ENCODE measurements at places on chromosomes 13 and 19.

DNA sequence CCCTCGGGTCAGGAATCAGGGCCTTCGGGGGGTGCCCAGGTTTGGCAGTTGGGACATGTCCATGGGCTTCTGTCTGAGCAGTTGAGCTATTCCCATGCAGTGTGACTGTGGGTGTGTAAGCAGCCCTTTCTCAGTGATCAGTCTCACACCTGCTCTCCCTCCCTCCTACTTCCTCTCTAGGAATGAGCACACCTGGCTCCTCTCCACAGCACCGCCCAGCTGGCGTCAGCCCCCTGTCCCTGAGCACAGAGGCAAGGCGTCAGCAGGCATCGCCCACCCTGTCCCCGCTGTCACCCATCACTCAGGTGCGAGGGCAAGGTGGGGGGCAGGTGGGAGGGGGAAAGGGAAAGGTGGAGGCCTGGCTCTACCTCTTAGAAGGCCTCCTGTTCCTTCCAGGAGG lies 25.9 kb downstream of the COMP start:
- no peak for DNase-seq

DNA sequence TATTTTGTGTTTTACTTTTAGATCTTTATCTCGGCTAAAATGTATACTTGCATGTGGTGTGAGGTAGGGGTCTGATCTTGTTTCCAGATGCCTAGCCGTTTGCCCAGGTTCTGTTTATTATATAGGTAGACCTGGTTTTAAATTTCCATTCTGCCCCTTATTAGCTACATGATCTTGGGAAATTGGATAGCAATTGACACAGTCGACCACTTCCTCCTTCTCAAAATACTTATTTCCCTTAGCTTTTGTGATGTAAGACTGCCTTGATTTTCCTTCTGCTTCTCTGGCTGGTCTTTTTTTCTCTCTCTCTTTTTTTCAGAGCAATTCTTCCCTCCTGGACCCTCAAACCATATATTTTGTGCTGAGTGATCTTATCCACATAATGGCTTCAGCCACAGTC lies 3.0 kb upstream of the PGLYRP1 start:
- no peak for DNase-seq

DNA sequence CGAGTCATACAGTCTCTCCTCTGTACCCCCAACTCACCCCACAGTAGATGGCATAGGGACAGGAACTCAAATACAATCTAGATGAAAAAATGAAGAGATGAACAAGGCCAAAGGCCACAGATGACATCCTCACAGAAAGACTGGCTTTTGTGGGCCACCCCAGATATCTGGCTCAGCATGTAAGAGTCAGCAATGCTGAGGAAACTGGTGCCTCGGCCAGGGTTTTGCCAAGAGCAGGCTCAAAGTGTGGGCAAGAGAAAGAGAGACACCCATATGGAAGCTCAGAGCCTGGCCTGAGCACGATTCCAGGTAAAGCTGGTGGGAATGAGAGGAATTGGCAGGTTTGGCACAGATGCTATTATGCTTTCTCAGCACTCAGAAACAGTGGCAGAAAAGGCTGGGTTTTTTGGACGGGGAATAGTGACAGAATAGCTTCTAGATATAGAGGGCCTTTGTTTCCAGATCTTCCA lies 460.6 kb downstream of the FOXO1 start:
- DNase-seq: no peak

DNA sequence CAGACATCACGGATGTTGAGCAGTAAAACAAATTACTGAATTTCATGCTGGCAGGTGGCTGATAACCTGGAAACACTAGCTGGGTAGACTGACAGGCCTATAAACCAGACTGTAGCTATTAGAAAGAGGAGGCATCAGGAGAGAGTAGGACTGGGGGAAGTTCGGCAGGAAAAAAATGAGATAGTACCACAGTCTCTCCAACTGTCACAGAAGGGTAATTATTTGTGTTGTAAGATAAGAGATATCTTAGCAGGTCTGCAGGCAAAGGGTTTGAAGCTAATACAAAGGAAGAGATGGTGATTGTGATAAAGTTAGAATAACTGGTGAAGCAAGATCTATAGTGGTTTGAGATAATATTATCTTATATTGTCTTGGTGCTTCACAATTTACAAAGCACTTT lies 41.7 kb downstream of the MIPEP start:
- no peak for DNase-seq

DNA sequence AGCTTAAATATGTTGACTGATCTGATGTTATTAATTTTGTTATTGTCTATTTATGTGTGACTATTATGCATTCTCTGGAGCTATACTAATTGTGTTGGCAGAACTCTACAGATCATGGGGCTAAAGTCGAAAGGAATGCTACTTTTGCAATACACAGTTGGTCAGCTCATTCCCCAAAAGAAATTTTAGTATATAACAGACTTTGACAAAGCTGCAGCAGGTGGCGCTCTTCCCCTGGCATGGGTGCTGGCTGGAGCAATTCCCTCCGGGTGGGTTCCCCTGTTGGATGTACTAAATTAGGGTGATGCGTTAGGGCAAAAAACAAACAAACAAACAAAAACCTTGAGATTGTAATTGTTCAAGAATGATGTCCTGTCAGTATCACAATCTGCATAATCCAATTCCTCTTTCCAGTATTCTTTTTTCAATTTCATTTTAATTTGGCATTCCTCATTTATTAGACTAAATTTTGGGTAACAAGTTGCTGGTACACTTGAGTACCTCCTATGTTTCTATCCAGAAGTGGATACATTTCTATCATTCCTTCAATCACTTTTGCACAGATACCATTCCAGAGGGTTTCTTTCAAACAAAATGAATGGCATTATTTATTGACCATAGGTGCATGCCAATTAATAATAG lies 322.8 kb upstream of the EDNRB start:
- DNase-seq: no peak

Data from activated naive CD4-positive, alpha-beta T cell (primary cell).